ENCODE measurements at places on chromosomes 12 and 14. TPM values are rescaled to one million over a fixed set of nuclear protein-coding genes. Genes with fewer than 3 reads are reported as not detected.

The C14orf132 gene
- total RNA-seq = 2.9 TPM

The ACRBP gene
- 0.60 TPM for total RNA-seq

The SALL2 gene
- total RNA-seq = 3.3 TPM

The CLEC1A gene
- total RNA-seq = 3.9 TPM

The NGB gene
- not detected for total RNA-seq

The RTN1 gene
- total RNA-seq = 3.0 TPM

The OVCH1 gene
- 0.31 TPM for total RNA-seq

The CD27 gene
- 0.35 TPM for total RNA-seq

The PTPN6 gene
- 18.9 TPM for total RNA-seq

The ANKRD33 gene
- total RNA-seq = not detected

The MAP1LC3B2 gene
- 1.3 TPM for total RNA-seq

The ANO4 gene
- 0.71 TPM for total RNA-seq

The NRXN3 gene
- 1.9 TPM for total RNA-seq

The SLC39A5 gene
- total RNA-seq = not detected

The FBXO34 gene
- total RNA-seq = 23.8 TPM

The GARIN6 gene
- not detected for total RNA-seq

The KRT73 gene
- total RNA-seq = not detected

The KRT8 gene
- 194 TPM for total RNA-seq

The CIROP gene
- total RNA-seq = not detected

The CCND2 gene
- 170 TPM for total RNA-seq

The TBC1D30 gene
- total RNA-seq = 3.0 TPM

The CMA1 gene
- total RNA-seq = 0.42 TPM

The RGS6 gene
- total RNA-seq = 12.4 TPM

The PDZRN4 gene
- 0.34 TPM for total RNA-seq

The EXD2 gene
- total RNA-seq = 17.1 TPM

The LMNTD1 gene
- 0.58 TPM for total RNA-seq

The KERA gene
- not detected for total RNA-seq

The FAM181A gene
- total RNA-seq = not detected

The GSKIP gene
- 10.2 TPM for total RNA-seq

The SYCP3 gene
- not detected for total RNA-seq

The CSRP2 gene
- 20.5 TPM for total RNA-seq

The PNP gene
- 29.4 TPM for total RNA-seq

The CLEC6A gene
- total RNA-seq = not detected

The VDR gene
- 3.1 TPM for total RNA-seq

The LRTM2 gene
- not detected for total RNA-seq

The RNASE1 gene
- 295 TPM for total RNA-seq

The GDF3 gene
- 0.26 TPM for total RNA-seq

The DCAF11 gene
- total RNA-seq = 59.6 TPM

The DIO3 gene
- total RNA-seq = 1.1 TPM

The OR6C70 gene
- total RNA-seq = not detected

The SCNN1A gene
- total RNA-seq = 3.5 TPM

The YLPM1 gene
- 31.5 TPM for total RNA-seq

The MYH6 gene
- 11,820 TPM for total RNA-seq

The SIX6 gene
- not detected for total RNA-seq

The KRT83 gene
- total RNA-seq = not detected
